ENCODE measurements at places on chromosomes 6 and 20. TPM values are rescaled to one million over a fixed set of nuclear protein-coding genes. Genes with fewer than 3 reads are reported as not detected.

The DEFB124 gene
- not detected for total RNA-seq

The ECT2L gene
- 1.9 TPM for total RNA-seq

The SMLR1 gene
- not detected for total RNA-seq

The CNBD2 gene
- 2.6 TPM for total RNA-seq

The MYCT1 gene
- total RNA-seq = 20.8 TPM

The SCUBE3 gene
- total RNA-seq = 3.5 TPM

The ACOT13 gene
- total RNA-seq = 47.8 TPM

The NR2E1 gene
- total RNA-seq = not detected

The VWA7 gene
- 16.1 TPM for total RNA-seq

The C20orf204 gene
- total RNA-seq = 0.63 TPM

The MAN1A1 gene
- total RNA-seq = 20.6 TPM

The FAM210B gene
- total RNA-seq = 57.2 TPM

The C6orf52 gene
- total RNA-seq = not detected

The DNAH8 gene
- total RNA-seq = not detected

The OR2H1 gene
- not detected for total RNA-seq

The WFDC5 gene
- not detected for total RNA-seq

The FOXA2 gene
- not detected for total RNA-seq

The PRDM13 gene
- not detected for total RNA-seq

The ZC2HC1B gene
- total RNA-seq = 0.25 TPM

The OOEP gene
- total RNA-seq = not detected

The DST gene
- 285 TPM for total RNA-seq

The NPEPL1 gene
- total RNA-seq = 33.3 TPM

The HLA-DQB1 gene
- total RNA-seq = 16.2 TPM
